ENCODE measurements at places on chromosomes 3 and 15. TPM values are rescaled to one million over a fixed set of nuclear protein-coding genes. Genes with fewer than 3 reads are reported as not detected.
A peak's percentile ranks its signal among the peaks of the same experiment; 100 is the strongest.

DNA sequence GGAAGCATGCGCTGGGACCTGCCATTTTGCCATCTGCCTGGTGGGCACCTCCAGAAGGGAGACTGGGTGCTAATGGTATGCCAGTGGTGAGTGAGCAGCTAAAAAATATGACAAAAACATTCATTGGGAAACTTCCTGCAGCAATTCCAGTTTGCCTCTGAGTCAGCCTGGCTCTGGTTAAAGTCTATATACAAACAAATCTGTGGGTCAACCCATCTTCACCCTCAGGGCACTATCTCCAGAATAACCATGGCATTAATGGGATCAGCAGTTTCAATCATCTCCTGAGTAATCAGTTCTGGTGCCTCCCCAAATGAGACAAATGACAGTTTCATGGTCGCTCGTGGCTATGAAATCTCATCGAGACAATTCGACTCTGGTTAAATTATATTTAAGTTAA lies 21.5 kb downstream of the FRMD4B start:
- DNase-seq = peak; percentile 83

GRCh38 chr3:39106281-39106811 lies 1.1 kb downstream of the GORASP1 start:
- DNase-seq = peak; percentile 15

DNA sequence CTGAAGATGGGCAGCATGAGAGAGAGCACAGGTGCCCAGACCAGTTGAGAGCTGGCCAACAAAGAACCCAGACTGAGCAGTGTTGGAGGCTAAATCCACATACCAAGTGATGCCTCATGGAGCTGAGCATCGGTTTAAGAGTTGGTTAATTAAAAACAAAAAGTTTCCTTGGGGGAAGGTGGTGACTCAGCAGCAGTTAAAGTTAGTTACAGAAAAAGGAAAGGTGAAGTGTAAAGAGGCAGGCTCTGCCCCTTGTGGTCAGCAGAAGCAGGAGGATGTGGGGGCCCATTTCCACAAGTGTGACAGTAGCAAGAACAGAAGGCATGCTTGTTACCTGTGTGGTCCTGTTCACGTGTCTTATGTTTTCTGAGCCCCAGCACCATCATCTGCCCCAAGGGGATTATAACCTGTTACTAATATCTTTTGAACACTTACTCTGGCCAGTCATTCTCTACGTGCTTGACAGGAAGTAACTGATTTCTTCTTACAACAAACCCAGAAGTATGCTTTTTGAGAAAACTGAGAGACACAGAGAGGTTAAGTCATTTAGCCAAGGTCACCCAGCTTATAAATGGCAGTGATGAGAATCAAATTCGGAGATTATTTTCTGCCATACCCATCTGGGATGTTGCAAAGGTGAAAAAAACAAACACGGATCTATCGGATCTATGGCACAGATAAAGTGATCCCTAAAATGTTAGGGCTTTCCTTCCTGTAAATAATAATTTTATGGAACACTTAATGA lies 91.0 kb downstream of the EPHB1 start:
- peak; percentile 80 for DNase-seq

GRCh38 chr3:80297720-80298119 lies 529.9 kb upstream of the ROBO1 start:
- peak; percentile 1 for DNase-seq

DNA sequence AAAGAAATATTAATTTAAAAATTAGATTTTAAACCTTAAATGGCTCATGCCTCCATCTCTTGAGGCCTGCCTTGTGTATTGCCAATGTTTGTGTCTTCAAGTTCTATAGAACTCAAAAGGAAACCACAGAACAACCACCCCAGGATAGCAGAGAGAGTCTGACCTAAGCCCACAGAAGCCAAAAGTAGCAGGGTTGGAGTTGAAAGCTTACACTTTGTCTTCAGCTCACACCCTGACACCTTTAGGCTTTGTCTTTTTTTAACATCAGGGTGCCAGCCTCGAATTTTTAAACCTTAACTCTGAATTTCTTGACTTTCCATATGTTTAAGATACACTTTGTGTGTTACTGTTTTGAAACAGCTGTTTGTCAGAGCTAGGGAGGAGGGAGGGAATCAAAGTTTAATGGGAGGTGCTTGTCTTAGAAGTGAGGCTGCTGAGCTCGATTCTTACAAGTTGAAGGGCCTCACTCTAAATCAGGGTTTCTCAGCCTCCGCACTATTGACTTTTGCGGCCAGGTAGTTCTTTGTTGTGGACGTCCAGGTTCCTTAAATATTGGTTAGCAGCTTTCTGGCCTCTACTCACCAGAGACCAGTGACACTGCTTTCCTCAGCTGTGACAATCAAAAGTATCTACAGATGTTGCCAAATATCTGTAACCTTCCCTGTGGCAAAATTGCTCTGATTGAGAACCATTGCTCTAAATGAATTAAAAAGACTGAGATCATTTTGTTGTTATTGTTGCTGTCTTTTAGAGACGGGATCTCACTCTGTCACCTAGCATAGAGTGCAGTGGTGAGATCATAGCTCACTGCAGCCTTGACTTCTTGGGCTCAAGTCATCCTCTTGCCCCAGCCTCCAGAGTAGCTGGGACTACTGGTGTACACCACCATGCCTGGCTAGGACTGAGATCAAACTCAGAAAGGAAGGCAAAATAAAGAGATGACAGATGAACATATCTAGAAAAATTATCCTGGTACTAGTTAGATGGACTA lies 139.2 kb upstream of the EOMES start:
- DNase-seq = no peak

Gene SAMMSON
- total RNA-seq = not detected

- peak; percentile 44 for DNase-seq
Measured at GRCh38 chr3:69723389-69723788, 15.9 kb upstream of the MITF start.

DNA sequence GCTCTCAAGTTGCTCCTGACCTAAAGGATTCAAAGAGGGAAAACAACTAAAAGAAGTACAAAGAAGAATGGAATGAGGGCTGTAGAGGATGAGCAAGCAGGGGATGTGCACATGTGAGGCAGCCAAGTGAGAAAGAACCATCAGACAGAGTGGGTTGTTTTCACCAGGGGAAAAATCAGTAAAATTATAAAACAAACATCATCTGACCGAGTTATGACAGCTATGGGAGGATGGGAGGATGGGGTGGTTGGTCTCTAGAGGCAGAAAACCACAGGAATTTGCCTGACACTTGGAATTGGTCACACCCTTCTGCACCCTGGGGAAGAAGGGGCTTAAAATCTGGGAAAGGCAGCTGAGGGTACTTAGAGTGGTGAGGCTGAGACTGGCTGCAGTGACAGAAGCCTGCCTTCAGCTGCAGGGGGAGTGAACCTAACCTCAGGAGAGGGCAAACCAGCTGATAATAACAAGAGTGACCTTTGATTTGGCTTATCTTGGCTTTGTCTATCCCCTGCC lies 10.1 kb downstream of the ARHGAP31 start:
- DNase-seq = peak; percentile 75

GRCh38 chr3:2686816-2687502 lies 423.2 kb downstream of the IL5RA start:
- no peak for DNase-seq

DNA sequence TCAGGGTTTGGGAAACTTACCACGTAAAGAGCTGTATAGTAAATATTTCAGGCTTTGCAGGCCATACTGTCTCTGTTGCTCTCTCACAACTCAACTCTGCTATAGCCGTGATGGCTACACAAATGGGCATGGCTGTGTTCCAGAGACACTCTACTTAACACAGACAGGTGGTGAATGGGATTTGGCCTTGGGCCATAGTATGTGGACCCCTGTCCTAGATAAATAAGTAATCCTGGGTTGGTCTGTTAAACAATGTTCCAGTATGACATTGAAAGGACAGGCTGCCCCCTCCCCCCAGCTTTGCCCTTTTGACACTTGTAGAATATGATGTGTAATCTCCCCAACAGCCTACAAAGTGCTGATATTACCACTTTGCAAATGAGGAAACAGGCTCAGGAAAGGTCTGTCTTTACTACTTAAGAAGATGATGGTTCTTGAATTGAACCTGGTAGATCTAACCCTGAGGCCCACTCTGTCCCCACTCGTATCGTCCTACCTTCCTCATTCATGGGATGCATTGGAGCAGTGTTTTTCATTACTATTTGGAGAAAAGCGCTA lies 38.4 kb downstream of the SLCO3A1 start:
- no peak for DNase-seq

Gene TM6SF1
- 1.1 TPM for total RNA-seq

DNA sequence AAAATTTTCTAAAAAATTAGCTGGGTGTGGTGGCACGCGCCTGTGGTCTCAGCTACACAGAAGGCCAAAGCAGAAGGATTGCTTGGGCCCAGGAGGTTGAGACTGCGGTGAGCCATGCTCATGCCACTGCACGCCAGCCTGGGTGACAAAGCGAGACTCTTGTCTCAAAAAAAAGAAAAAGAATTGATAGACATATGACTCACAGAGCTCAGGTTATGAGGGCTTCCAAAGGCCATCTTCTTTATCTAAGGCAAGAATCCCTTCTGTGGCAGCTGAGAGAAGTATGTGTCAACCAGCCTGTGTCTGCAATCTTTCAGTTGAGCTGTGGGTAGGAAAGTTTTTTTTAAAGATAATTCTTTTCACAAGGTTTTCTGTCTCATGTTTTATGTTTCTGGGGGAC lies 53.9 kb downstream of the MRPS25 start:
- no peak for DNase-seq

- peak; percentile 34 for DNase-seq
Measured at GRCh38 chr3:43765521-43765971, 74.8 kb downstream of the ABHD5 start.

Gene TRIM71
- total RNA-seq = not detected

GRCh38 chr3:50506169-50506568 lies 2.7 kb upstream of the CACNA2D2 start:
- DNase-seq = no peak

Gene CYP8B1
- total RNA-seq = not detected

Gene P2RY1
- 0.02 TPM for total RNA-seq

GRCh38 chr15:49737127-49737526 lies 116.3 kb downstream of the DTWD1 start:
- DNase-seq = no peak

Gene CD86
- not detected for total RNA-seq

DNA sequence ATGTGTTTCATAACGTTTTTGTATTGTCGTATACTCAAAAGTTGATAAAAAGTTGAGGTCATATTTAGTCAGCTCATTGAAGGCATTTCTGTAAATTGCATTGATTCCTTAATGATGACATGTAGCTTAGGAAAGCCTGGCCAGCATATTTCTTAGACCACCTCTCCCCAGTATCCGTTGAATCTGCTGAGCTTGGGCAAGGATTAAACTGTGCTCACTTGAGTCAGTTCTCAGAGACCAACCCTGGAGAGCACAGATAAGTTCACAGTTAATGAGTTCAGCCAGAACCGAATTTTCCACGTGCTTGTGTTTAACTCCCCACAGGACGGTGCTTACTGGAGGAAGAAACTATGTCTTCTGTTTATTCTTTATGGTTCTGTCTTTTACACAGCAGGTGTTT lies 132.7 kb downstream of the SLC25A26 start:
- no peak for DNase-seq

DNA sequence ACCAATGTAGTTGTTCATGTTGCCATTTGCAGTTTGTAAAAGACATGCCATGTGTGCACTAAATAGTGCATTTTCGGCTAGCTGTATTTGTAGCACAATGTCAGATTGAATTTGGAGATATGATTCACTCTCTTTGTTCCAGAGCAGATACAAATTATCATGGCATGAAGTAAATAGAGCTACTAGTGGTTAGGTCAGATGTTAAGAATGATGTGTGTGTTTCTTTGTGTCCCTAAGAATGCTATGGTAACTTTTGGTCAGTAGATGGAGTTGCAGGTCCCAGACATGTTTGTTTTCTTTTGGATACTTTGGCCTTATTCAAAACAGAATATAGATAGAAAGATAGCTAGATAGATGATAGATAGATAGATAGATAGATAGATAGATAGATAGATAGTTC lies 595.8 kb downstream of the NLGN1 start:
- peak; percentile 77 for DNase-seq

DNA sequence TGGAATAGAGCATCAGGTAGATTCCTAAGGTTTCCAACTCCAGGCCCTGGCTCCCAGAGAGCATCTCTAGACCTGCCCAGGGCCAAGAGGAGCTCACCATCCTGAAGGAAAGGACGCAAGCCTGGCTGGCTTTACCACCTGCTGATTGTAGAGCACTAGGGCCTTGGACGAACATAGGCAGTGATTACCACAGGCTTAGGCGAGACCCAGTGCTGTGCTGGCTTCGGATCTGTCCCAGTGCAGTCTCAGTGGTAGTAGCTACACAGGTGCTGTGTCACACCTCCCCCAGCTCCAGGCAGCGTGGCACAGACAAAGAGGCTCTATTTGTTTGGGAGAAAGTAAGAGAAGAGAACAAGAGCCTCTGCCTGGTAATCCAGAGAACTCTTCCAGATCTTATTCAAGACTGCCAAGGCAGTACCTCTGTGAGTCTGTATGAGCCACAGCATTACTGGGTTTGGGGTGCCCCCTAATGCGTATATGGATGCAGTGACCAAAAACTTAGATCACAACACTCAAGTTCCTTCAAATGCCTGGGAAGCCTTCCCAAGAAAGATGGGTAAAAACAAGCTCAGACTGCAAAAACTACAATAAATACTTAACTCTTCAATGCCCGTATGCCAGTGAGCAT lies 25.4 kb downstream of the ISG20 start:
- peak; percentile 21 for DNase-seq

DNA sequence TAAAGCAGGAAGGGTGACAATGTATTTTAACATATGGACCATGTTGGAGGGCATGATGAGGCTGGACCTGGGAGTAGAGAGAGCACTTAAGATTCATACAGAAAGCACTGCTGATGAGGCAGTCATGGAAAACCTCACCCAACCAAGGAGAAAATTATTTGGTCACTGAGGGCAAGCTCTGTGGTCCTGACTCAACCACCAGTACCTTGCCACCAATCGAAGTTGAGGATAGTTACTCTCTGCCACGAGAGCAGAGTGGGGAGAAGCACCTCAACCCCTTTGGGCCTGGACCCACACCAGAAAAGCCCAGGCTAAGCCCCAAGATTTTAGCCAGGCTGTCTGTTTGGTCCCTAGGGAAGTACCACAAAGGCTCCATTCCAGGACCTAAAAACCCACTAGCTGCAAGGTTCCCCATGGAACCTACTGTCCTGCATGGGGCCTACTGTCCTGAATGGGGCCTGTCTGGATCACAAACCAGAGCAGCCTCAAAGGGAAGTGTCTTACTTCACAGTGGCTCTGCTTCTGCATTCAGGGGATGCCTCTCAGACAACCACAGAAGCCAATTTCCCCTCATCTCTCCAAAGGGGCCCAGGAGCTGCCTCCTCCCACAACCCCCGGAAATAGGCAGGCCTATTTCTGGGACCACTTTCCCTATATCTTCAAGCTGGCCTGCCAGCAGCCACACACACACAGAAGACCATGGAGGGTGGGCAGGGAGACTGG lies 4.2 kb downstream of the CCDC71 start:
- DNase-seq = no peak

DNA sequence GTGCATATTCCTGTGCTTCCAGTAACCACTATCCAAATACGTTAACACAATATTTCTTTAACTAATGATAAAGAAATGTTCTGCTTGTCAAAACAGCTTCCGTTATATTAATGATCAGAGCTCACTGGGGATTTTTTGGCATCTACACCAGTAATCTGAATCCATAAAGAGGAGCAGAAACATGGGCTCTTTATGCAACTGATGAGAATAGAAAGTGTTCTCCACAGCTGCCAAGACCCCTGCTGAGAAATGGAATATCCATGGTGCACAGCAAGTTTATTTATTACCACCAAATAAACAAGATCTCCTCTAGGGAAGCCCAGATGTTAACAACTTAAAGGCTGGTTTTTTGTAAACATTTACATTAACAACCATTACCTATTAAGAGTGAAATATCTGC lies 54.5 kb downstream of the ALDH1A2 start:
- no peak for DNase-seq

Gene TMCC1
- total RNA-seq = 10.1 TPM

Measured in M059J (cell line).